Stimulated activated CD8-positive, alpha-beta memory T cell treated with anti-CD3 and anti-CD28 coated beads, Interleukin-7, amount 100 ng/mL, for 48 hours (primary cell): ENCODE measurements at places on chromosomes 3 and 15.

- no peak for DNase-seq
These were observed 146.3 kb downstream of the GMNC start for GRCh38 chr3:190716211-190716610.

GRCh38 chr3:157030712-157031111 lies 129.2 kb downstream of the CCNL1 start:
- DNase-seq, result no peak

GRCh38 chr3:28799084-28799483 lies 450.5 kb upstream of the AZI2 start:
- no peak for DNase-seq

DNA sequence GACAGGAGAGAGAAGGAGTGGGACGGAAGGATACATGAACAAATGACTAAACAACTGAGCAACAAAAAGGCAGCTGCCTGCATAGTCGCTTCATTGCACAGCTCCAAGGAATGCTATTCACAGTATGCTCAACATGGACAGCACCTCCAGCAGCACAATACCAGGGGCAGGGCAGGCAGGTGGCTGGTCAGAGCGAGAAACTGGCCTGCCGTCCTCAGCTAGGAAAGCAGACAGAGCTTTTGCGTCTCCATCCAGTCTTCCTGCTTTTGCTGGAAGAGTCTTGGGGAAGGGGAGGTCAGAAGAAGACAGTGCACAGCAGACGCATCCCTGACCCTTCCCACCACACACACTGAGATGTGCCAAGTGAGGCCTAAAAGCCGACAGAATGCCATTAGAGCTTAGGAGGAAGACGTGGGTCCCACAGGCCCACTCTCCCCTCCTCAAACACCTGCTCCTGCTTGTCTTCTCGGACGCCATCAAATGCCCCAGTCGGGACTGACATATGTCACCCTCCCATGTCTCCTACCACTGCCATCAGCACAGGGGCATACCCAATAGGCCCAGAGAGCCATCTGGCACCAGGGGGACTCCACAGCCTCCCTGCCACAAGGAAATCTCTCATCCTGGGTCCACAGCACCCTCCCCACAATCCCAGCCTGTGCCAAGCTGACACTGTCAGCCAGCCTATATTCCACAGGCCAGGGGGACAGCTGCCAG lies 3.9 kb downstream of the RAB6B start:
- DNase-seq, result no peak

DNA sequence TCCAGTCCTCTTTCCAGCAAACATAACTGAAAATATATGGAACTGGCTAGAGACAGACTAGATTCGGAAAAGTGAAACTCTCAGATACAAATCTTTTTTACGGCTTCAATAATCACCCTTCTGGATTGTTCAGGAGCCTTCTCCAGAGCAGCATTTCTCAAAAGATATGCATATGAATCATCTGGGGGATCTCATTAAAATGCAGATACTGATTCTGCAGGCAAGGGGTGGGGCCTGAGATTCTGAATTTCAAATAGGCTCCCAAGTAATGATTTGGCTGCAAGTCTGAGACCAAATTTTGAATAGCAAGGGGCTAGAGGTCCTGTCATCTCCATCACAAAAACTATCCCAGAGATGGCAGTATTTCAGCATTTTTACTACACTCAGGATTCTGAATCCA lies 165.4 kb downstream of the CTNNB1 start:
- no peak for DNase-seq

GRCh38 chr15:49225572-49226281 lies 55.7 kb downstream of the GALK2 start:
- DNase-seq, result no peak

DNA sequence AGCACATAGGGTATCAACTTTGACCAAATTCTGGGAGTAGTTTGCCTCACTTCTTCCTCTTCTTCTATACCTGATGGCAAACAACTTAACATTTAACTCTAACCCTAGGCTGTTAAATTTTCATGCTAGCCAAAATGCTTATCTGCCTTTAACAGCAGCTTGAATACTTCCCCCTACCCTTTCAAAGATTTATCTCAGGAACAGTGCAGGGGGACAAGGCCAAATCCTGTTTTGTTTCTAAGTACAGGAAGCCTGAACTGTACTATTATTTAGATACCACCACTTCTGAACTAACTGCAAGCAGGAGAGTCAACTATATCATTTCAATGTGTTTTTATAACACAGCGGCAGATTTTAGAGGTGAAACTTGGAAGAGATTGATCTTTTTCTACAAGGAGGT lies 104.0 kb upstream of the CNTN6 start:
- DNase-seq, result no peak

DNA sequence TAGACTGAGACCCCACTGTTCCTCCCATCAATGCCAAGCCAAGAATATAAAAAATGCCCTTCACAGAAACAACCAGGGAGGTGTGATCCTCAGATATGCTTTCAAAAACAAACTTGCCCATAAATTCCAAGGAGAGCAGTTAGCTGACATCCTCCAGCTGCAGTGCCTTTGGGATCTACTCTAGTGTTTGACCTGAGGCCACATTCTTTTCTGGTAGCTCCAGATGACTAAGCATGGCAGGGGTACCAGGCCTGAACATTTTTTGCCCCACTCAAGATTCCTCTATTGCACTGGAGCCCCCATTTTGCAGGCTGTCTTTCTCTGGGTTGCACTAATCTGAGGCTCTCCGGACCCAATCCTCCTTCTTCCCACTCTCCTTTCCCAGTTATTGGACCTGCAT lies 27.9 kb upstream of the ACP3 start:
- no peak for DNase-seq

DNA sequence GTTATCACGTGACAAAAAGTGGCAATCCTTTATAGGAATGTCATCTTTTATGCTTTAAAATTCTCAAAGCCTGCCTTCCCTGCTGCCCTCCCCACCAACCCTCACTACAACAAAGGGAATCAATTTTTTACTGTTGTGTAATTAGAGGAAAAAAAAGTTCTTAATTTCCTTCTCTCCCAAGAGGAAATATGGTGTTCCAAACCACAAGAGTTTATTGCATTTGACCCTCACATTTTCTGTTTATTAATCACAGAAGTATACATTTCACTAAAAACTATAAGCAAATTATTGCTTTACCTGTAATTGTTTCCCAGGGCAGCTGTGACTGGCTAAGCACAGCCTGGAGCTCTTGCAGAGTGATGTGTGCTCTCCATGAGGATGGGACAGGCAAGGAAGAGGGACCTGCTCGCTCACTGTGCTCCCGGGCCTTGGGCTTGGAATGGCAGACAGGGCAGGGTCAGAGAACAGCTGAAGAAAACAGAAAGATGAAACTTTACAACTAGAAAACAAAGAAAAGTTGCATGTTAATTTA lies 31.3 kb upstream of the ATP10A start:
- no peak for DNase-seq

GRCh38 chr3:9468460-9468859 lies 71.0 kb downstream of the SETD5 start:
- DNase-seq, result no peak

DNA sequence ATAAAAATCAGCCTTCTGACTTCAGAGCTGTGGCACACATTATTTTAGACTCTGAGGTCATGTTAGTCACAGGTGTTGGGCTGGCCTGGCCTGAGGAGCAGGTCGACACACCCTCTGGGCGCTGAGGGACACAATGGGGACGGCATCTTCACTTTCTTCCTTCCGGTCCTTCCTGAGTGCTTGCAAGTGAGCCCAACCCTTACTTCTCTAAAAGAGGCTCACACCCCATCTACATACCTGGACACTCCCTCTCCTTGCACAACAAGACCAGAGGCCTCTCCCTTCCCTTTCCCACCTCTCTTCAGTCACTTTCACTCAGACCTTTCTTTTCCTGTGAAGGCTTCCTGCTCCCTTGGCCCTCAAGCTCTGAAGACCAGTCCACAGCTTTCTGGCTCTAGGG lies 85.4 kb downstream of the XXYLT1 start:
- no peak for DNase-seq

- no peak for DNase-seq
These were observed 10.7 kb upstream of the BBX start for GRCh38 chr3:107512108-107512507.

DNA sequence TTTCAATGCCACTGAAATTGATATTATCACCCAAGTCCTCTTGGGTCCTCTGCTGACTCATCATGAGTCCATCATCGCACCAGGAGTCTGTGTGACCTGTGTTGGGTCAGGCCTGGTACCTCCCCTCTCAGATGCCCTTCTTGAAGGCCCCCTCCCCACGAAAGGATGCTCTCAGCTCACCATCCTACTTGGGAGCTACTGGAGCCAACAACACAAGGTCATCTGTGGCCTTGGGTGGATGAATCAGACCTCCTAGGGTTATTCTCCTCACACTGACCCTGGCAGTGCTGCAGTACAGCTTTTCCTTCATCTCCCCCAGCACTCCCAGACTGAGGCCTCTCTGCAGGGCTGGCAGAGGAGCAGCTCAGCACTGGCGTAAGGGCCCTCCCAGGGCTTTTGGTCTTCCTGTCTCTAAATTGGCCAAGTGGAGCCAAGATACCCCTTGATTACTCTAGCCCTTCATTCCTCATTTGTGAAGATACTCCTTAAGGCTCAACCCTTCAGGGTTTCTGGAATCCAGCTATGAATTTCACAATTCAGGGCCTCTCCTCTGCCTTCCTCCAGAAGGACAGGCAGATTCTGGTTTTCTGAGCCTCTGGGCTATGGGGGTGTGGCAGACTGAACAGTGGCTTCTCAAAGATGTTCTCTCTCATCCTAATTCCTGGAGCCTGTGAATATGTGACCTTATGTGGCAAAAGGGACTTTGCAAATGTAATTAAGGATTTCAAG lies 80.7 kb upstream of the GSK3B start:
- no peak for DNase-seq

- no peak for DNase-seq
These were observed 18.4 kb downstream of the MEIS2 start for GRCh38 chr15:37081983-37082382.

DNA sequence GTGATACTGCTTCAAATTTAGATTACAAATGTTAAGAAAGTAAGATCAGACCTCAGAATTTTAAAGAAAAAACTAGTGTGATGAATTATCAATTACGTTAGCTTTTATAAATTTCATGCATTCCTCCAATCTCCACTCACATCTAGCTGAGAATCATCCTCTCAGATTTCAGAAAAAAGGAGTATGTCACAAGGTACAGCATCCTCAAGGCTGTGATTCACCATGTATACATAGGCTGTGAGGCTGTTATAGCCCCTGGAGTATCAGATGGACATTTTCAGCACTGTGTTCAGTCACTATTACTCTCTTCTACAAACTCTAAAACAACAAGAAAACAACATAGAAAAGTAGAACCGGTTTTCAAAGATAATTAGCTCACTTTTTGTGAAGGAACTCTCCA lies 214.4 kb downstream of the PCCB start:
- DNase-seq, result no peak

DNA sequence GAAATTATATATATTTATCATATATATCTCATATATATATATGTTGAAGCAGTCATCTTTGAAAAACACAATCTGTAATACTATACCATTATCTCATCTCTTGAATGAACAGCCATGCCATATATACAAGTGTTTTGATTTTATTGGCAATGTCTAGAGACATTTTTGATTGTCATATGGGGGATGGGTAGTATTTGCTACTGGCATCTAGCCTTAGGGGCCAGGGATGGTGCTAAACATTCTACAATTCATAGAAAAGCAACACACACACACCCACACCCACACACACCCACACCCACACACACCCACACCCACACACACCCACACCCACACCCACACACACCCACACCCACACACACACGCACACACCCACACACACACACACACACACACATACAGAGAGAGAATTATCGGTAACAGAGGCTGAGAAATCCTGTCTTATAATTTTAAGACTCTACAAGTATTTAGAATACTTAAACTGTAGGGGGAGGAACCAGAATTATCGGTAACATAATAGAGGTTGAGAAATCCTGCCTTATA lies 11.1 kb upstream of the PIK3R4 start:
- no peak for DNase-seq

GRCh38 chr3:44226573-44226972 lies 15.1 kb upstream of the TOPAZ1 start:
- no peak for DNase-seq

DNA sequence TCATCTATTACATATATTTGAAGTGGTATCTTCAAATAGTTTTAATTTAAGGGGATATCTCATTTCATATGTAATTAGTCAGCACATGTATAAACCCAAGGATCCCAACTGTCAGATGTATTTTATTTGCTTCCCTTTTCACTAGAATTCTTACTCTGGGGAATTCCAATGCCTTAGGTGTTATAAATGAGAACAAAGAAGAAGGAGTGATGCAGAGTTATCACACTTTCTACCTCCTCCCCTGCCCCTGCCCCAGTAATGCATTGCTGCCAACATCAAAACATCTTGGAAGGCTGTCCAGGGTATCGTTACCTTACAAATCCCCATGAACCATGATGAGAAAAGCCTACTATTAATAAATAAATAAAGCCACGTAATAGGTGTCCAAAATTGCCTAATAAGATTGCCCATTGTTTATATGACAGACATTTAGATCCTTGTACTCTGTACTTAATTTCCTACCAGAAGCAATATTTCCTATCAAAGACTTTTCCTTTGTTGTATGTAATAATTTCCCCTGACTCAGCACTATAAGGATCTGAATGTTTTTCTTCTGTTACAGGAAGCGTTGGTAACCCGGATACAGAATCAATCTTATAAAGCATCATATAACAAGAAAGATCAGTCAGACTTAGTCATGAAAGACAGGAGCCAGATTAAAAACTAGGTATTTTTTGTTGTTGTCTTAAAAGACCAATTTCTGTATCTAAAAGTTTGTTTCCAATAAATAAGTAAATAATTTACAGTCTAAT lies 38.8 kb downstream of the CBLB start:
- DNase-seq, result no peak

- DNase-seq, result no peak
These were observed 63.5 kb downstream of the MESD start for GRCh38 chr15:80926126-80926525.

DNA sequence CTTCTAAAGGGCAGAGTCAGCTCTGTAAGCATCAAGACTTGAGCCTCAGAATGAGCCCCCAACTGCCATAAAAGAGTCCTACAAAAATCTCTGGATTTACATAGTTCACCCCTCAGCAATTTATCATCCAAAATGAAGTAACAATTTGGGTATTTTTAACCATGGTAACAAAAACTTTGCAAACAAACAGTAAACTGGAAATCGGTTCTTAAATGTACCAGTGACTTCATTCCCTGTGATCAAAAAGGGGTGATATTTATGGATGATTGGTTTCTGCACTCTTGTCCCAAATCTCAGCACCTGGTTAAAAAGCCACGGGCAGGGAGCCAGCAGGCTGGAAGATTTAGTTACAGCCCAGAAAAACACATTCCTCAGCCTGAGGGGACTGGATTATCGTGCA lies 73.6 kb downstream of the TFG start:
- no peak for DNase-seq

DNA sequence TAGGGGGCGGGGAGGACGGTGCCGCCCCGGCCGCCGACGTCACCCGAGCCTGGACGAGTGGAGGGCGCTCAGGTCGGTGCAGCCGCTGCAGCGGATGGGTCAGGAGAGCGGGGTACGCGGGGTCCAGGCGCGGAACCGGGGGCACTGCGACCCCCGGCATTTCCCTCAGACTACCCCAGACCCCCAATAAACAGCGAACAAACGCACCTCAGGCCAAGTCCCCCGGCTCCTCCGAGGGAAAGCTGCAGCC lies 78.9 kb downstream of the IQSEC1 start:
- no peak for DNase-seq
